ENCODE measurements at places on chromosomes 5 and 9.

- H3K36me3 ChIP-seq: no peaks in the 10 kb centered on the region
- DNase-seq: no peak
- H3K27ac ChIP-seq: no peak overlapping the region
Measured at GRCh38 chr5:97191893-97192292, 8.8 kb upstream of the RIOK2 start.

- no peak overlapping the region for H3K27ac ChIP-seq
- no peaks in the 10 kb centered on the region for H3K4me1 ChIP-seq
- H3K36me3 ChIP-seq: no peaks in the 10 kb centered on the region
- no peak for DNase-seq
Measured at GRCh38 chr9:23783509-23783908, 42.5 kb downstream of the ELAVL2 start.

- H3K36me3 ChIP-seq: no peaks in the 10 kb centered on the region
- no peaks in the 10 kb centered on the region for H3K27me3 ChIP-seq
- no peaks in the 10 kb centered on the region for H3K4me1 ChIP-seq
- H3K27ac ChIP-seq: no peak overlapping the region
Measured at GRCh38 chr5:75666801-75667200, 50.4 kb downstream of the POC5 start.

DNA sequence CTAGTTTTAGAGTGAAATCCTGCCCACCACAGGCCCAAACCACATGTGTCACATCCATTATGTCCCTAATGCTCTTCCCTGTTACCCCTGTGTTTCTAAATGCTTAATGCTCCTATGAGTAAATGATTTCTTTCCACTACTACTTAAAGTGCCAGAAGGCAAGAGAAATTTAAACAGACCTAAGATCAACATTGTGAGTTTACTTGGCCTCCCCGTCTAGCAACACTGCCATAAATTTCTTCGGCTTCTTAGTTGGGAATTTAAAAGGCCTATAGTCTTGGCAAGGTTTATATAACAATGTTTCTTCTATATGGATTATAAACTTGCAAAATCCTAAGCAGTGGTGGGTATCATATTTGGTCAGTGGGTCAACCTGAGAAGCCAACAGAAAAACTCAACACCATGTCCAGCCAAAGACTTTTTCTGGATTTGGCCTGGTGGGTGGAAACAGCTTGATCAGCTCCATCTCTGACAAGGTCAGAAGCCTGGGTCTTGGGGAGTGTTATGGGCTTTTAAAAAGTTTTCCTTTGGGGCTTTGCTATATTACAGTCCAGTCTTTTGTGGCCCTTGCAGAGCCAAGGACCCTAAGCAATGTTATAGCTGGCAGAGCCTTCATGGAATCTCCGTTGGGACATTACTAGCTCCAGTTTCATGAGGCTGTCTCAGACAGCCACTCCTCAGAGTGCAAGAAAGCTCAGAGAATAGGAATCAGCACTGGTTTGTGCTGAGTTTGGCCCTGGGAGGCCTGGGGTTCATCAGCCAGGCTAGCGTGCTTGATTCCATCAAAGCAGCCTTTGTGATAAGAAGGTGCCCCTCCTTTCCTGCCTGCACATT is 119.8 kb downstream of the PRDM6 start:
- H3K27me3 ChIP-seq: no peaks in the 10 kb centered on the region
- H3K27ac ChIP-seq: no peak overlapping the region
- peak; percentile 61 for DNase-seq
- H3K36me3 ChIP-seq: no peaks in the 10 kb centered on the region
- peaks cover 13% of the 10 kb centered on the region for H3K4me1 ChIP-seq

DNA sequence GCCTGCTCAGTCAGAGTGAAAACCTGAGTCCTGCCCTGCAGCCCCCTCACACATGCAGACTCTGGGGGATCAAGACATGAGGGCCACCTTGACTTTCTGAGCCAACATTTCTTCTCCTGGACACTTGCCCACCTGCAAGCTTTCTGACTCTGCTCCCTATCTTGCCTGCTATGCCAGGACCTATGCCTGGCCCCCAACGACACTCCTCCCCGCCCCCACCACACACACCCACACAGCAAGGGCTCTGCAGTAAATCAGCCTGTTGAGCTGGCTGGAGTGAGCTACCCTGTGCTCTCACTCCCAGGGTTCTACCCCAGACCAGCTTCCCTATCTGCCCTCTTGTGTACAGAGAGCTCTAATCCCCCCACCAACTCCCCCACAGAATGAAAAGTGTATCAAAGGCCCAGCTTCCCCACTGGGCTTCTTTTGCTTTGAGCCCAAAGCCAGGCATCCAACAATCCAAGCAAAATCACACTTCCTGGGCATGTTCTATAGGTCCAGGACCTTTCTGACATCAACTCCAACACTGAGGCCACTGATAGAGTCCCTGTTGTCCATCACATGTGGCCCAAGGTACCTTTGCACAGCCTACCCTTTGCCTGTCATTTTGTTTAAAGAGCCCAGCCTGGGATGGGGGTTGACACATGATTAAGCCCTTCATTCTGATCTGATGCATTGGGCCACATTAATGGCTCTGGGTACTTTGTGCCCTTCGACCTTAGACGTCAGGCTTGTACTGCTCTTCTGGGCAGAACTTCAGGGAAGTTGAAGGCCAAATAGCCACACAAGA is 7.2 kb downstream of the PDLIM4 start:
- H3K27ac ChIP-seq: peak overlapping the region; percentile 98
- H3K36me3 ChIP-seq: peaks cover 15% of the 10 kb centered on the region
- peaks cover 64% of the 10 kb centered on the region for H3K4me1 ChIP-seq
- no peak overlapping the region for H3K4me3 ChIP-seq
- DNase-seq: no peak

DNA sequence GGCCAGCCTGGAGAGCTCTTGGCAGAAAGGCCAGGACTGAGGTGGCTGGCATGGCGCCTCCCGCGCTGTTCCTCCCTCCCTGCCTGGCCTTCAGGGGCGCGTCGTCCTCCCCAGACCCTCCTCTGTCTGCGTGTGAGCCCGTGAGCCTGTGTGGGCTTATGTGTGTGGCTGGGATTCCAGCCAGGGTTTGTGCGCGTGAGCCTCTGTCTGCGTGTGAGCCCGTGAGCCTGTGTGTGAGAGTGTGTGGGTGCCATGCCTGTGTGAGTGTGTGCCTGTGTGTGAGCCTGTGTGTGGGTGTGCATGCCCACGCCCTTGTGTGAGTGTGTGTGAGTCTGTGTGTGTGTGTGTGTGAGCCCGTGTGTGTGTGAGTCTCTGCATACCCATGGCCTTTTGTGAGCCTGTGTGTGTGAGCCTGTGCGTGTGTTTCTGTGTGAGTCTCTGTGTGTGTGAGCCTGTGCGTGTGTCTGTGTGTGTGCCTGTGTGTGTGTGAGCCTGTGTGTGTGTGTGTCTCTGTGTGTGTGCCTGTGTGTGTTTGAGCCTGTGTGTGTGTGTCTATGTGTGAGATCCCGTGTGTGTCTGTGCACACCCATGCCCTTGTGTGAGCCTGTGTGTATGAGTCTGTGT is 13.0 kb downstream of the RXRA start:
- H3K4me3 ChIP-seq: no peak overlapping the region
- H3K36me3 ChIP-seq: peaks cover 2% of the 10 kb centered on the region
- H3K27me3 ChIP-seq: no peaks in the 10 kb centered on the region
- peak; percentile 57 for DNase-seq
- H3K27ac ChIP-seq: no peak overlapping the region

DNA sequence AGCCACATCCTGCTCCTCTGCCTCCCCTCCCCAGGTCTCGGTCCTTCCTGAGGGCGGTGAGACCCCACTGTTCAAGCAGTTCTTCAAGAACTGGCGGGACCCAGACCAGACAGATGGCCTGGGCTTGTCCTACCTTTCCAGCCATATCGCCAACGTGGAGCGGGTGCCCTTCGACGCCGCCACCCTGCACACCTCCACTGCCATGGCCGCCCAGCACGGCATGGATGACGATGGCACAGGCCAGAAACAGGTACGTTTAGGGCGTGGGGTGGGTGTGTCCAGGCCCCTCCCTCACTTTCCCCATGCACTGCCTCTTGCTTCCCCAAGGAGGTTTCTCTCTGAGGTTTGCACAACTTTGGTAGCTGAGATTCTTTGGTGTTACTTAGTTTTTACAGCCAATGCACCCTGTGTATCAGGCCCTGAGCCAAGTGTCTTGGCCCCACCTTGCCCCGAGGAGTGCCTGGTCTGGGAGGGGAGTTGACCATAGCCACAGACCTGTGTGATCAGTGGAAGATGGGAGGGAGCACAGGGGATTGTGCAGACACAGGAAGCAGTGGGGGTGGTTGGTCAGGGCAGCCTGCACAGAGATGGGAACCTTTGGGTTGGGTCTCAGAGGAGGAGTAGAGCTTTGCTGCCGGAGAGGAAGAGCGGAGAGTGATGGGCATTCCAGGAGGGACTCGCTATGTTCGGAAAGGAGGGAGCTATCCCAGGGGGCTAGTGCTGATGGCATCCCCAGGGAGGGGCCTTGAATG is 50.8 kb downstream of the GSN start:
- no peak for DNase-seq
- no peak overlapping the region for H3K27ac ChIP-seq
- H3K4me1 ChIP-seq: peaks cover 12% of the 10 kb centered on the region
- no peaks in the 10 kb centered on the region for H3K27me3 ChIP-seq

DNA sequence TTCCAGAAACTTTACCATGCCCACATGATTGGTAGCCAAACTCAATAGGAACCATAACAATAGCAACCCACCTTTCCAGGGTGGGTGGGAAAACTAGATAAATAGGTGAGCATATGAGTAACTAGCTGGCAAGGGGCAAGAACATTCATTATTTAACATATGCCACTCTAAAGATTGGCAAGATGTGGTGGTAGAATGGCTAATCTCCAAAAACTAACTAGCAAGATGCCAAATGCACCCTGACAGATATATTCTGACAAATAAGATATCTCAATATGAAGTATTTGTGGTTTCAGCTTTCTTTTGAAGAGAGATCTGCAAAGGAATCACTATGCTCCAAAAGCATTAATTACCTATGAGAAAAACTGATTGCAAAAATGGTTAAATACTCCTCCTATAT is 895.6 kb downstream of the TLE1 start:
- H3K36me3 ChIP-seq: no peaks in the 10 kb centered on the region
- no peak overlapping the region for H3K4me3 ChIP-seq
- DNase-seq: no peak
- no peak overlapping the region for H3K27ac ChIP-seq

DNA sequence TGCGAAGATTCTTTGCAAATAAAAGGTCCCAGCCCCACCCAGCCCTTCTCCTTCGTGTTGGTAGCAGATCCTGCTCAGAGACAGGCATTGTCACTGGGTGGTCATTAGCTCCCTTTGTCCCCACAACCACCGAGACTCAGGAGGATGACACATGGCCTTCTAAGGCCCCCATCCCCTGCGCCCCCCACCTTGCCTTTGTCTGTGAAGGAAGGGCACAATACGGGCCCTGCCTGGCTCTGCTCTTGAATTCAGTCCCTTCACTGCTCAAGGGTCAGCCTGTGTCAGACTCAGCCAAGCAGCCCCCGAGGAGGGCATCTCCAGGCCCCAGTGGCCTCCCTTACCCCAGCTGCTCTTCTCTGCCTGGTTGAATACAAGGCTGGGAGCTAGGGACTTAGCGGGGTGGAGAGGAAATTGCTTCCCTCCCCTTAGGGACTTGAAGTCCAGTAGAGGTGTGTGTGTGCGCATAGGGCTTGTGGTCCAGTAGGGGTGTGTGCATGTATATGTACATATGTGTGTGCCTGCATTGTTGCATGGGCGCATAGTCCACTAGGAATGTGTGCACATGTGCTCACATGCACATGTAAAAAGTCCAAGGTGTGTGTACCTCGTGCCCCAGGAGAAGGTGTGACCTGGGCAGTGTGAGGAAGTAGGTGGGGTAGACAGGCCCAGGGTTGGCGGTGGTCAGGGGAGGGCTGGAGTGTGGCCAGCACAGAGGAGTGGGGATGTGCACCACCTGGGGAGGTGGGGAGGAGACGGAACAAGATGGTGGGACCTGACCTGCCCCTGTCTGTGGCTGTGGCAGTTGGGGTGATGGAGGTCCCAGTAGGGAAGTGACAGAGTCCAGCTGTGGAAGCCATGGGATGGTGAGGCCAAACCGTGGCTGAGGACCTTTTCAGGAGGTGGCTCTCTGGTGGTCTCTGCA is 59.1 kb downstream of the PHF2 start:
- H3K27me3 ChIP-seq: no peaks in the 10 kb centered on the region
- no peak overlapping the region for H3K4me3 ChIP-seq
- peaks cover 9% of the 10 kb centered on the region for H3K36me3 ChIP-seq
- no peak for DNase-seq
- H3K27ac ChIP-seq: no peak overlapping the region

DNA sequence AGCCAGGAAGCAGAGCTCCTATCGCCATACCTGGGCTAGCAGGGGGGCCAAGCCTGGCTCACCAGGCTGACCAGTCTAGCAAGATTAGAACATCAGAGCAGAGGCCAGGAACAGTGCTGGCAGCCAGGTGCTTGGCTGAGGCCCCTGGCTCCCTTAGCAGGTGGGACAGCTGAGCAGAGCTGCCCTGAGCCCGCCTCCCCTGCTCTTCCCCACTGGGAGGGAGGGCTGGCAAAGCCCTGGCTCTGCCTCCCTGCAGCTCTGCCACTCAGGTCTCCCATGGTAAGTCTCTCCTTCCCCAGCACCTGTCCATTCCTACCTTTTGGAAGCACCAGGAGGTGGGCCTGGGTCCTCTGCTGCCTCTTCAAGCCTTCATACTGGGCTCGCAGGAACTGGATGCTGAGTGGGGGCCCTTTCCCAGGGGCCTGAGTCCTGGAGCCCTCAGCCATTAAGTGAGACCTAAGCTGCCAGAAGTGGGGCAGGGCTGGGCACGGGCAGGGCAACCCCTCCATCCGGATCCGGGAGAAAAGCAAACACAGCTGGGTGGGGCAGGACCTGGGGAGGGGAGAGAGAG is 803 bp downstream of the C9orf152 start:
- H3K36me3 ChIP-seq: no peaks in the 10 kb centered on the region
- peaks cover 11% of the 10 kb centered on the region for H3K27me3 ChIP-seq
- no peak for DNase-seq
- no peak overlapping the region for H3K4me3 ChIP-seq

- H3K4me3 ChIP-seq: no peak overlapping the region
- H3K36me3 ChIP-seq: no peaks in the 10 kb centered on the region
- no peaks in the 10 kb centered on the region for H3K27me3 ChIP-seq
- H3K4me1 ChIP-seq: no peaks in the 10 kb centered on the region
- no peak overlapping the region for H3K27ac ChIP-seq
- DNase-seq: no peak
Measured at GRCh38 chr9:119698535-119698934, 329.3 kb upstream of the BRINP1 start.

- H3K27me3 ChIP-seq: no peaks in the 10 kb centered on the region
- DNase-seq: no peak
- no peaks in the 10 kb centered on the region for H3K36me3 ChIP-seq
- H3K4me1 ChIP-seq: peaks cover 4% of the 10 kb centered on the region
Measured at GRCh38 chr5:168401226-168401625, 85.0 kb upstream of the RARS1 start.

DNA sequence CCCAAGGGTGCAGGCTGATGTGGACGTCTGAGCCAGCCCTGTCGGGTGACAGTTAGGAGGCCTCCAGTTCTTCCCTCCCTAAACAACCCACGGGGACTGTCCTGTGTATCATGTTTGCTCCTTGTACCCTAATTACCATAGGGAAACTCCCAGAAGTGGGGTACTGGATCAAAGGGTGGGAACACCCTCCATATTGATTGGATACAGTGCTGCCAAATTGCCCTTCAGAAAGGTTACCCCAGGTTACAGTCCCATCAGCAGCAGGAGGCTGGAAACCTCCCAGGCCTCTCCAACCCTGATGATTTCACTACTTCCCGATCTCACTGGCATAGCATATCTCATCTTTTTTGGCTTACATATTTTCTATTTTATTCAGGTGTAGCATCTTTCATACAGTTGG is 22.0 kb downstream of the UBE2QL1 start:
- no peak overlapping the region for H3K4me3 ChIP-seq
- no peaks in the 10 kb centered on the region for H3K27me3 ChIP-seq
- DNase-seq: no peak
- no peaks in the 10 kb centered on the region for H3K36me3 ChIP-seq
- H3K4me1 ChIP-seq: no peaks in the 10 kb centered on the region

- H3K4me1 ChIP-seq: no peaks in the 10 kb centered on the region
- H3K36me3 ChIP-seq: no peaks in the 10 kb centered on the region
- H3K27ac ChIP-seq: no peak overlapping the region
- no peak overlapping the region for H3K4me3 ChIP-seq
- peak; percentile 62 for DNase-seq
Measured at GRCh38 chr5:93717162-93717561, 24.2 kb downstream of the POU5F2 start.

Data from fibroblast of lung (primary cell).